Stimulated activated CD8-positive, alpha-beta memory T cell treated with anti-CD3 and anti-CD28 coated beads, Interleukin-2, amount 100 ng/mL, for 1 hour (primary cell): ENCODE measurements at places on chromosomes 5 and 9.

- DNase-seq: no peak
Observed at GRCh38 chr5:52771343-52772039, 16.2 kb upstream of the ITGA1 start.

DNA sequence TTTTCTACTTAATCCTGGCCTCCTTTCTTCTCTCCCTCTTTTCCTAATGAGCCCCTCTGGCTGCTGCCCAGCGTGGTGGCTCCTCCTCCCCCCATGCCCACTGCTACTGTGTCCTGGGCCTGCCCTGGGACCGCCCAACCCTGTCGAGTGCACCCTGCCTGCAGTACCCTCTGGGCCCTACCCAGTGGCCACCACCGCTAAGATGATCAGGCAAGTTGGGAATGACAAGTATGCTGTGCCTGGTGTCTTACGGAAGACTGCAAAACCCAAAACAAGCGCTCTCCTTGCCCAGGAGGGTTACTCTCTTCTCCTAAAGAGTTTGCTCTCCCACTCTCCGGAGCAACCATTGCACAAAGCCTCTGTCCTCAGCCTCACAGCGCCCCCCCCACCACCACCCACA is 273.7 kb downstream of the SYK start:
- DNase-seq: no peak

GRCh38 chr5:31738199-31738598 is 99.3 kb downstream of the PDZD2 start:
- DNase-seq: no peak

DNA sequence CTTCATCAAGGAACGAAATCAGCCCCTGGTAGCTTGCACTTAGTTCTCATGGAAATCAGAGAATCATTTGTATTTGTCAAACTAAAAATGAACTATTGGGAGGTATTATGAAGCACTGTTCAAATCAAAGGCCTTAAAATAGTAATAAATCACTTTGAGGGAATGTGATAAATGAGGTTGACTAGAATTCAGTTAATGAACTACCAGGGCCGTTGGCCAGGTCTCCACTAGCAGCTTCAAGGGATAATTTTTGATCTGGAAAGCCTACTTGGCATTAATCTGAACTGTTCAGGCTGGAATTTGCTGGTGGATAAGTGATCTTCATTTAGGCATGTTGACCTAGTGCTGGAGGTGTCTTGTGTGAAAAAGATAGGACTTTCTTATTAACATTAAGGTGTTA is 76.4 kb upstream of the GPR151 start:
- DNase-seq: no peak

- no peak for DNase-seq
Observed at GRCh38 chr5:199197-199949, 8.1 kb downstream of the LRRC14B start.

DNA sequence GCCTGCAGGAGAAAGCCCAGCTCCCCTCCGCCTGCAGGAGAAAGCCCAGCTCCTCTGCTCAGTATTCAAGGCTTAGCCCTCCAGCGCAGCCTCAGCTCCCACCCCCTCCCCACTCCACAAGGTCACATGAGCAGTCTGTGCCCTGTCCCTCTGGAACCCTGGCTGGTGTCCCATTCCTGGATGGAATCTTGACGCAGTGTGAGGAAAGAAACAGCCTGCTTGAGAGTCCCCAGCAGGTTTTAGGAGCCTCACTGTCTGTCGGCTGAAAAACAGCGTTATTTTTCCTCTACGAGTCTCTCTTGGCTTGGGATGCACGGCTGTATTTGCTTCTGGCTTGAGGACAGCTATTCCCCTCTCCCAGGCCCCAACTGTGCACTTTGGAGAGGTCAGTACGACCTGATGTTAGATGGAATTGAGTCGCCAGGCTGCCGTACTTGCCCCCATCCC is 210.1 kb upstream of the TRIM32 start:
- no peak for DNase-seq

DNA sequence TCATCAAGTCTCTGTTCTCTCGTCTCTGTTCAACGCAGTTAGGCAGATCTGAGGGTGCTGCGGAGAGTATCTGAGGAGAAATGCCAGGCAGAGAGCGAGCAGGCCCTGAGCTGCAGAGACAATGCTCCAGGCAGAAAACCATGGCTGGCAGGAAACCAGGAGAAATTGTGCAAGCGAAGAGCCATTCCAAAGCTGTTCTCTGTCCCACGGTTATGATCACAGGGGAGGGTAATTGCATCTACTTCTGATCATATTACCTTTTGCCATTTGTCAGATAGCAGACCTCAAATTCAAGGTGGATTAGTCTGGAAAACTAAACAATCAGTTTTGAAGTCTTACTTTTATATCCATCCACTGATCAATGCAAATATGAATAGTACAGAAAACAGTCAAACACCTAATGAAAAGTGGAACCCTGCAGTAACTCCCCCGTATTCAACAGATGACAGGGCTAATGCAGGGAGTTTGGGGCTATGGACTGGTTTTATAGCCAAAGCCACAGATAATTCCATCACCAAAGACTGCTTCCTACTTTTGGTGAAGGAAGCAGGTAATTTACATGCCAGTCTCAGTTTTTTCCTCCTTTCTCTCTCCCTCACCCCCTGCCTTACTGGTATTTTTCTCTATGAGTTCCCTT is 228.0 kb downstream of the DCP2 start:
- DNase-seq: no peak

GRCh38 chr5:31680528-31680927 is 41.6 kb downstream of the PDZD2 start:
- DNase-seq: no peak

DNA sequence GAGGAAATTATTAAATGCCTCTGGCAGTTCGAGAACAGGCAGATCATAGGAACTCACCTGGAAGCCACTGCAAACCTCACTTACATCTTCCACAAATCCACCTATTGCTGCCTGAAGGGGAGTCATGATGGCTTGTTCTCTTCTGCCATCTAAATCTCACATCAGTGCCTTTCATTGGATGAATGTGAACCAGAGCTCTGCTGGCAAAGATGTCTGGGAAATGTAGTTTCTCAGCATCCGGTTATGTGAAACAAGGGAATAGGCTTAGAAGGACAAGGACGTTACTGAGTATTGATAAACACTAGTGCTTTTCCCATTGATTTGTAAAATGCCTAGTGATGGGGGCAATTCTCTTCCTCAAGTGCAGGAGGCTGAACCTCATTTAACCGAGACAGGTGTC is 483.3 kb downstream of the ARHGEF28 start:
- no peak for DNase-seq

DNA sequence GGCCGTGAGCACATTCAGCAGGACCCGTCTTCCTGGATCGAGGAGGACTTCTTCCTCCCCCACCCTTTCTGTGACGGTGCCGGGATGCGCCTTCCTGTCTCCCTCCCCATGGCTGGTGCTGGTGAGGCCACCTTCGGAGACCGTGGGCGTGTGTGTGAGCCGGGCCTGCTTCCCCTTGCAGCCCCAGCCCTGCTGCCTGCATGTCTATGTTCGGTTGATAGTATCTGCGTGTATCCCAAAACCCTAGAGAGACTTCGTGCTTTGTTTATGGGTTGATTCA is 12.8 kb downstream of the CEP72 start:
- no peak for DNase-seq

DNA sequence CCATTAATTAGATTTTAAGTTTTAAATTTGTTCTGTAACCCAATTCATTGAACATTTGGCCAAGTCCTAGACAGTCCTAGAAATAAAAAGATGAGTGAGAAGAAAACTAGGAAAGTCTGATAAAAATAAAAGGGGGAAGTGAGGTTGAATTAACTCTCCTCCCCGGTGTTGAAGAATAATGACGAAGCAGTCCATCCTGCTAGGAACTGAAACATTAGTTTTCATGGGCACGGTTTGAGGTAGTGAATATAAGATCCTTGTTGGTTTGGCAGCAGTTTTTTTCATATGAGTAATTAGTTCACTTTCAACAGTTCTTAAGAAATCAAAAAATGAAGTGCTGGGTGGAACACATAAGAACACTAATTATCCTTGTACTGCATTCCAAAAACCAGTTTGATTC is 103.1 kb downstream of the MTREX start:
- no peak for DNase-seq

- DNase-seq: no peak
Observed at GRCh38 chr9:76654575-76654974, 109.7 kb upstream of the PCA3 start.

DNA sequence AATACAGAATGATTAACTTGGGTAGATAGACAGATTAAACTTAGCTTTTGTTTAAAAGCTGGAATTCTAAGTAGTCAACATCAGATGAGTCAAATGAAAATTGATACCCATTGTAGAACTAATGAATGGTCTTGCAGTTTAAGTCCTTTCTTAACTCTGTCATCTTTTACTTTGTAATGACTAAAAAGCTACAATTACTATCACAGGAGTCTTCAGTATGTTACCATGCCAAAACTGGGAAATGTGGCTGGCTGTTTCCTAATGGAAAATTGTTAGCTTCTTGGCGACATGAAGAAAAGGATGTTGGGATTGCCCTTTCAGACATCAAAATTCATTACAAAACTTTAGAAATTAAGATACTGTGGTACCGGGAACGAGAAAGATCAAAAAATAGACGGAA is 20.2 kb upstream of the ANXA1 start:
- no peak for DNase-seq

- DNase-seq: no peak
Observed at GRCh38 chr5:2902186-2902585, 150.7 kb upstream of the IRX2 start.

GRCh38 chr5:80714570-80715298 is 60.0 kb upstream of the DHFR start:
- DNase-seq: no peak

- DNase-seq: no peak
Observed at GRCh38 chr5:112907166-112907631, 14.8 kb downstream of the REEP5 start.

DNA sequence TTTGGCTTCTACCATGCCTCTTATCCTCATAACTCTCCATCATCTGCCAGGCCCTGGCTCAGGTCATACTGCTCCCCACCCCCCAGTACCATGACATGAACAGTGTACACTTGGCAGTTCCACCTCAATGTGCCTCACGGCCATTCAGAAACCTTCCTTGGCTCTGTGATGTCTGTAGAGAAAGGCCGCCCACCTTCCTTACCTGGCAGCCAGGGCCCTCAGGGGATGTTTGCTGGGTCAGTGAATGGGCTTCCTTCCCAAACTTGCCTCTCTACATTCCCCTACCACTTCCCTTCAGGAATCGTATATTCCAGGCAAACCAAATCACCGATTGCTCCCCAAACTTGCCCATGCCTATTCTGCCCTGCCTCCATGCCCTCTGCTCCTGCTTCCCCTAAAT is 101.1 kb downstream of the PSD2 start:
- no peak for DNase-seq

DNA sequence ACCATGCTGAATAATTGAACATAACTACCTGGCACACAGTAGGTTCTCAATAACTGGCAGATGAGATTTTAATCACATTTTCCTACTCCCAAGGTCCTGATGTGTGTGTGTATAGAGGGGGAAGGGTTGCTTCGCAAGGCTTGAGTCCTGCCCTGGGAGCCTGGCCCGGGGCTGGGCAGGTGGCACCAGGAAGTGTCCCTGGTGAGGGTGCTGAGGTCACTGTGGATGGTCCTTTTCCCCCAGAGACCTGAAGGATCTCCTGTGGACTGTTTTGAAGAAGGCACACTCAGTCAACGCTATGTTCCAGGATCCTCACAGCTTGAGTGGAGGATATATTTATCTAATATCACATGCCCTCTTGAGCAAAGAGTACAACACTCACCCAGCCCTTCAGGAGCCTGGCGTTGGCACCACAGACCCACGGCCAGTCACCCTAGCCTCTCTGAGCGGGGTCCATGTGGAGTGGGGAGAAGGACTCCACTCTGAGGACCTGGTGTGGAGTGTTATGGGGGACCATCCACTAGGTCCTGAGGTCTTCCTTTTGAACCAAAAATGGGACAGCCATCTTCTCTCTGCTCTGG is 177.8 kb downstream of the GABBR2 start:
- DNase-seq: no peak
